Metanephros (tissue), 2 donors: ENCODE measurements at places on chromosomes 1 and 21. TPM values are rescaled to one million over a fixed set of nuclear protein-coding genes. Genes with fewer than 3 reads are reported as not detected.

The CD1B gene
- total RNA-seq = not detected

The LENEP gene
- total RNA-seq = not detected

The KRTAP7-1 gene
- not detected for total RNA-seq

The ANXA9 gene
- total RNA-seq = 8.5 TPM

The CCDC181 gene
- 1.5 TPM for total RNA-seq

The OR2T2 gene
- total RNA-seq = 0.06 TPM

The POLR3GL gene
- 9.9 TPM for total RNA-seq

The CA14 gene
- total RNA-seq = 2.3 TPM

The CYP4Z1 gene
- total RNA-seq = 0.93 TPM

The TP73 gene
- 1.1 TPM for total RNA-seq

The GPR25 gene
- total RNA-seq = not detected

The S100B gene
- total RNA-seq = 4.2 TPM
